ENCODE measurements at places on chromosomes 12 and 14. TPM values are rescaled to one million over a fixed set of nuclear protein-coding genes. Genes with fewer than 3 reads are reported as not detected.

Gene NPAS3
- polyA plus RNA-seq: 9.6 TPM

Gene GALNT9
- polyA plus RNA-seq: 11.3 TPM

Gene SERPINA5
- 9.4 TPM for polyA plus RNA-seq

Gene LRRC43
- 4.8 TPM for polyA plus RNA-seq

Gene AGAP2
- polyA plus RNA-seq: 1.5 TPM

Gene NTF3
- 4.2 TPM for polyA plus RNA-seq

Gene ACVRL1
- 37.1 TPM for polyA plus RNA-seq

Gene KRT72
- not detected for polyA plus RNA-seq

Gene TRHDE
- 23.8 TPM for polyA plus RNA-seq

Gene PALS1
- 158 TPM for polyA plus RNA-seq

Gene C12orf50
- polyA plus RNA-seq: 0.56 TPM

Gene KRT81
- 0.11 TPM for polyA plus RNA-seq

Gene CCDC63
- not detected for polyA plus RNA-seq

Gene NANOG
- 0.09 TPM for polyA plus RNA-seq

Gene HSPB8
- 6.8 TPM for polyA plus RNA-seq

Gene TTC9
- 3.5 TPM for polyA plus RNA-seq

Gene CCDC175
- polyA plus RNA-seq: 0.57 TPM

Gene KTN1
- polyA plus RNA-seq: 202 TPM

Gene ARMH4
- polyA plus RNA-seq: 74.2 TPM

Gene FAM90A1
- polyA plus RNA-seq: 2.7 TPM

Gene SMIM41
- polyA plus RNA-seq: 0.73 TPM

All from renal pelvis (tissue), 12 donors.